Putamen (tissue), 1 donor: ENCODE measurements at places on chromosomes 11 and 22.

GRCh38 chr11:92589512-92589911 is 364.9 kb downstream of the FAT3 start:
- DNase-seq = no peak

DNA sequence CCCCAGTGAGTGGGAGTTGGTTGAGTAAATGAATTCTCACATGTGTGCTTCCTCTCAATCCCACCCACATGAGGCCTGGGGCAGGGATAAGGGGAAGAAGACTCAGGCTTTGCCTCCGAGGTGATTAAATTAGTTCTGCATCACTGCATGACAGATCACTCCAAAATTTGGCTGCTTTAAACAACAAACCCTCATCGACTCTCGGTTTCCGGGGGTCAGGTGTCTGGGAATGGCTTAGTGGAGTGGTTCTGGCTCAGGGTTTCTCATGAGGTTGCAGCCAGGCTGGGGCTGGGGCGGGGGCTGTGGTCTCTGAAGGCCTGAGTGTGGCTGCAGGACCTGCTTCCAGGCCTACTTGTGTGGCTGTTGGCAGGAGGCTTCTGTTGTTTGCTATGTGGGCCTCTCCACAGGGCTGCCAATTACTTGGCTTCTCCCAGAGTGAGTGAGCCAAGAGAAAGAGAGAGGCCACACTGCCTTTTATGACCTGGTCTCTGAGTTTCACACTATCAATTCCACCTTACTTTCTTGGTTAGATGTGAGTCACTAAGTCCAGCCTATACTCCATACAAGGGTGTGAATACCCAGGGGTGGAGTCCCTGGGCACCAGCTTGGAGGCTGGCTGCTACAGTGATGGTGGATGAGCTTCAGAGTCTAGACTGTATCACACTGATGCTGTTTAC is 15.9 kb downstream of the MOGAT2 start:
- no peak for DNase-seq

- DNase-seq = no peak
Measured at GRCh38 chr22:20584029-20584871, 76.8 kb downstream of the MED15 start.

DNA sequence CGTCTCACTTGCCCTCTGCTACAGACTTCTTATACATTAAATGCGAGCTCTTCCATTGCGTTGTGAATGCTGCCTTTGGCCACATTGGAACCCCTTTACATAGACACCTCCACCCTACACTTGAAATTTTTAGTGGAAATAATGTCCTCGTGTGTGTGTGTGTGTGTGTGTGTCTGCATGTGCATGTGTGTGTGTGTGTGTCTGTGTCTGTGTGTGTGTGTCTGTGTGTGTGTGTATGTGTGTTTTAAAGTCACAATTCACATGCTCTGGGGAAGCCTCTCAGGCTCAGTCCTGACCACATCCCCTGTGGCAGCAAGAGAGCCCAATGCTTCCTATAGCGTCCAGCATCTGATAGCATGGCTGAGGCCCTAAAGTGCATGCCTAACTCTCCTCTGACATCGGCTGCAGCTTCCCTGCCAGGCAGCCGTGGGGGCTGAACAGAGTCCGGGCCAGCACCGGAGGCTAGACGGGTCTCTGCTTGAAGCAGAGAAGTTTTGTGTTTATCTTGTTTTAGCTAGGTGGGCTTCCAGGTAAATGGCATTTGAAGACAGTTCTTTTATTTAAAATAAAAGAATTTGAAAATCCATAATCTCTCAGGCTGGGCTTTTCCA is 64.5 kb upstream of the EMID1 start:
- no peak for DNase-seq

- DNase-seq = no peak
Measured at GRCh38 chr11:108871867-108872266, 207.0 kb downstream of the DDX10 start.

DNA sequence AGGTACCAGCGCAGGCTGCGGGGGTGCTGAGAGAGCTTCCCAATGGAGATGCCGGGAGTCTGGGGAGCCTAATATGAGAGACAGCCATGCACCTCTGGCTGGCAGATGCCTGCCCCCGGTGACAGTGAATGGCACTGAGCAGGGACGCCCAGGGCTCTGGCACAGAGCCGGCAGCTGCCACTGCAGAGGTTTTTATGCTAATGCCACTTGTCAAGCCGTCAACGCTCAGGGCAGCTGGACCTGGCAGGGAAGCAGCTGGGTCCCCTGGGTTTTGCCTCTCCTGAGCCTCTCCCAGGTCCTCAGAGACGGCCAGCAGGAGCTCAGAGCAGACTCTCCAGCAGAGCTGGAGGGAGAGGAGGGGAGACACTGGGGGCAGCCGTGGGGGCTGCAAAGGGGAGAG is 573.6 kb downstream of the BUD13 start:
- DNase-seq = no peak

DNA sequence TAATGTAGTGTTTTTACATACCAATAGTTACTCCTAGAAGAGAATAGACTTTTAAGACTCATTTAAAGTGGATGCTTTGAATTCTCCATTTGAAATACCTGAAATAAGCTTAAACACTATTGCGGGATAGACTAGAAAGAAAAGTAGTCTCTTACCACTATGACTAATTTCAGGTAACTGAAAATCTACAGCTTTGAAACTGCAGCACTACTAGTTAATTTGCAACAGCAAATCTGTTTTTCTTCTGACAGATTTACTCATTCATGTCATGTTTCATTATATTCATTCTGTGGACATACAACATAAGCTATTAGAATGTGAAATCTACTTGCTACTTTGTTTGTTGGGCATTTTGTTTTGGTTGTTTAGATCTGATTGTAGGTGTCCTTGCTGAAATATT is 153.6 kb downstream of the MAML2 start:
- no peak for DNase-seq

GRCh38 chr11:70839851-70840250 is 412.5 kb downstream of the SHANK2 start:
- DNase-seq = no peak

GRCh38 chr11:27701355-27702105 is 1.3 kb upstream of the BDNF start:
- DNase-seq = no peak

DNA sequence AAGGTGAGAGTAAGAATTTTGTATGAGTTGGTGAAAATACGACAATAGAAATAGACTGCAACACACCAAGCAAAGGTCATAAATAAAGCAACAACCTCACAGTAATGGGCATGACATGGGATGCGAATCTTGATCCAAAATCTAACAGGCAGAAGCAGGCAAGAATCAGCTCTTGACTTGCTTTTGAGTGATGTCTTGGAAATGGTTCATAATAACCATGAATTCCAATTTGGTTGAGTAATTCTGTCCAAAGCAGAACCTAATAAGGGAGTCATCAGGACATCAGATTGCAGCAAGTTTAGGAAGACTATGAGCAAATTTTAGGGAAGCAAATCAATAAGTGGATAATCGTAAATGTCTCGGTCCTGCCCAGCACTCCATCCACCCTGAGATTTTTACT is 224.0 kb upstream of the ISX start:
- DNase-seq = no peak

GRCh38 chr11:12206529-12206928 is 96.1 kb downstream of the MICAL2 start:
- no peak for DNase-seq

DNA sequence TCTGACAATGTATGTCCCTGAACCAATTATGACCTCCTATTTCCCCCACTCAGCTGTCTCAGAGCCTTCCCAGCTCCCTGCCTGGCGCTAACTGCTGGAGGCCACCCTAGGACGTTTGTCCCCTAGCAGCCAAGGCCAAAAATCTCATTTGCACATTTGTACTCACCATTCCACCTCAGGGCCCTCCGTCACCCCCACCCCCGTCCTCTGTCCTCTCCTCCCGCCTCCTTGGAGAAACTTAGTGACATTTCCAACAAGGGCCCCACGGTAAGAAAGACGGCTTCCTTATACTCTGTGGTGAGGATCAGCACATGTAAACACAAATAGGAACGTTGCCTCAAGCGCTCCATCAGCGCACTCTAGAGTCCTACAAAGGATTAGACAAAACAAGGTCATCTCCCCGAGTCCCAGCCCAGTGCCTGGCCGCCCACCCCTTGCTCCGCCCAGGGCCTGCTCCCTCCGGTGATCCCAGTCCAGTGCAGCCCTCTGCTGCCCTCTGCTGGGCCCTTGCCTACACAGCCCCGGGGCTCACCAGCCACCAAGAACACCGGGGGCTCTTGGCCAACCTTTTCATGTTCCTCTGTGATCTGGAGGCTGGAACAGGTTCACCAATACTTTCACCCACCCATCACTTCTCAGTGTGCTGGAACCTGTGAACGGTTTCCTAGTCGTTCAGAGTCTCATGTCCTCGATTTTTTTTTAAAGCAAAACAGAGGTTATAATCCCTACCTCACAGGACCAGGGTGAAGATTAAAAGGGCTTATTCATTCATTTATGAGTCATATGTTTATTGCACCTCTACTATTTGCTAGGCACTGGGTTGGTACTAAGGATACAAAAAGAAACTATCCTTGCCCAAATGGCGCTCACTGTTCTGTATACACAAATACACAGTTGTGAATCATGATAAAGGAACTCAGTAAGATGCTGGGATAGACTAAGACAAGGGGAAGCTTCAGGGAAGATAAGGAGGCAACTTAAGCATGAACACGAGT is 15.3 kb upstream of the CTR9 start:
- DNase-seq = peak; percentile 89

DNA sequence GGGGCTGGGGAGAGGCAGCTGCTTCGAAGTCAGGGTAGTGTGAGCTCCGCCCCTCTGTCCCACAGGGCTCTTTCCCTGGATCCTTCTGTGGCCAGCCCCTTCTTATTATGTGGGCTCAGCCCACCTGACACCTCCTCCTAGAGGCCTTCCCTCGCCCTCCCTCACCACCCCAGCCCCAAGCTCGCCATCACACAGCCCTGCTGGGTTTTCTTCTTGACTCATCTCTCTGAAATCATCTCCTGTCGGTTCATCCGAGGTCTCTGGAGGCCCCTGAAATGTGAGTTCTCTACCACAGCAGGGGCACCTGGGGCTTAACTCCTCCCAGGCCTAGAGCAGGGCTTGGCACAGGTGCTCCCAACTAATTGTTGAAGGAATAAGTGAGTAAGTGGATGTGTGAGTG is 65.2 kb downstream of the CACNA1I start:
- no peak for DNase-seq

DNA sequence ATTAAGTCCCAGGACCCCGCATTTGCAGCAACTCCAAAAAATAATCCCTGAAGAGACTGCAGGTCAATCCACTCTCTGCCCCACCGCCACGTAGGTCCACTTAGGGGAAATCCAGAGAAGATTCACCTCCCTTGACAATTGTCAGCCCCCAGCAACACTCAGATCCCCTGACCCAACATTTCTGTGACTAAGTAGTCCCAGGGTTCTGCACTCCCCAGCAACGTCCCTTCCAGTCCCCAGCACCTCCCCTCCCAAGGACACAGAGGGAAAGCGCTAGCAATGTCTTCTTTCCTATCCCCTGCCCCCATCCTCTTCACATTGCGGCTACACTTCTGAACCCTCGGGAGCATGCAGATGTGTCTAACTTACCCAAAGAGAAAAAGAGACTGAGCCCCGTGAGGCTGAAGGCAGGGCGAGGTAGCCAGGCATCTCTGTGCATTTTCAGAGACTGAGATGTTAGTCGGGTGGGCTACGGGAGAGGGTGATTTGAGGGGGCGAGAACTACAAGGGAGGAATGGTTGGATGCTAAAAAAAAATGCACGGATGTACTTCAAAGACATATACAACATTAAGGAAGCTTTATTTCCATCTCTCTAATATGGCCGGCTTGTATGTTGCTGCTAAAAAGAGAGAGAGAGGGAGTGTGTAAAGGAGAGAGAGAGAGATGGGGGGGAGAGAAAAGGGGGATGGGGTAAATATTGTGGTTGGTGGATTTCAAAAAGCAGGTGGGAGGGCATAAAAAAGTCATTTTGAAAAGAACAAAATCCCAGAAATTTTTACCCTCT is at the start of gene SCN2B:
TSS of gene SCN2B (minus strand) at position 647 of the 785 bp plus-strand sequence. CDS start at position 439, 208 bp downstream.
- peak; percentile 79 for DNase-seq

DNA sequence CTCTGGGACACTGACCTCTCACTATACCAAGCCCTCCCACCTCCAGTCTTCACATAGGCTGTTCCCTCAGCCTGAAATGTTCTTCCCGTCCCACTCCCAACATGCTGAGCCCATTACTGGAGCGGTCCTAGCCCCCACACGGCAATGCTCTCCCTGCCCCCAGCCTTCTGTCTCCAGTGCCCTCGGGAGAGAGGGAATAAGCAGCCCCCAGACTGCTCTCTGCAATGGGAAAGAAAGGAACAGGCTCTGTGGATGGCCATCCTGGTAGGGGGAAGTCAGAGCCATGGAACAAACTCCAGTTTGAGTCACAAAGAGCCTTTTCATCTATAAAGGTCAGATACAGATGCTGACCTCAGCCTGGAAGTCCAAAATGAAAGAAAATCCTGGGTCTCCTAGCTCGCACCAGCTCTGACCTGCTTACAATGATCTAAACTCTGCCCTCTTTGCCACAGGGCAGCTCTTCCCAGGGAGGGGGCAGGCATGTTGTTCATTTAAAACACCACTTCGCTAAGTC is 62.6 kb downstream of the FLRT1 start:
- no peak for DNase-seq

GRCh38 chr11:99015634-99016454 is 4.9 kb upstream of the CNTN5 start:
- peak; percentile 30 for DNase-seq

- peak; percentile 14 for DNase-seq
Measured at GRCh38 chr22:19290400-19291217, 910 bp downstream of the CLTCL1 start.

GRCh38 chr11:111770581-111771134 is 4.5 kb upstream of the PPP2R1B start:
- DNase-seq = peak; percentile 58

- no peak for DNase-seq
Measured at GRCh38 chr11:75780888-75781287, 12.3 kb downstream of the DGAT2 start.

DNA sequence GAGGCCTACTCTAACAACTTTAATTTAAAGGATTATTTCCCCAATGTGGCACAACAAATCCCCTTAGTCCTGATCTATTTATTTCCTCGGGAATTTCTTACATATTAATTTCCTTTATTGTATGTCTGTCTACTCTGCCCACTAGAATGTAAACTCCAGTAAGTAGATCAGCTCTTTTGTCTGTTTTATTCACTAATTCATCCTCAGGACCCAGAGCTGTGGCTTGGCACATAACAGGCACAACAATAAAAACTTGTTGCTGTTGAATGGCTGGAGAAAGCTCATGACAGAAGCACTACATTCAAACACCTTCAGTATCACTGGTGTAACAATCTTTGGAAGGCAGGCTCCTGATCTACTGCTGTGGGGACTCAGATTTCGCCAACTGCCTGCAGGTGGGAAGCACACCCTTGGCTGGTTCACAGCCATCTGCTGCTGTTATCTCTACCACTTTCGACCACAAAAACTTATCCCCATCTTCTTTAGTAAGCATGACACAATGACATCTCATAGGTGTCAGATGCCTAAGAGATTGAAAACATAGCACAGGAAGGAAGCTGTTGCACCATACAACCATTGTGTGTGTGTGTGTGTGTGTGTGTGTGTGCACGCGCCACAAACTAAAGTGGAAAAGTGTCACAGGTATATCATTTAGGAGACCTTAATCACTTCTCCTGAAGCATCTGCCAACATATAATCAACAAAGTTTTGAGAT is 11.9 kb downstream of the HIRA start:
- no peak for DNase-seq

- no peak for DNase-seq
Measured at GRCh38 chr22:43881091-43882061, 10.4 kb downstream of the PNPLA5 start.

- DNase-seq = no peak
Measured at GRCh38 chr11:84648471-84648870, 978.7 kb downstream of the DLG2 start.

- no peak for DNase-seq
Measured at GRCh38 chr11:112226831-112227401, 688 bp downstream of the PTS start.

- no peak for DNase-seq
Measured at GRCh38 chr22:38142606-38143005, 32.1 kb upstream of the BAIAP2L2 start.
